Activated T-helper 1 cell treated with anti-CD3 and anti-CD28 coated beads, Interleukin-2, amount 50 U/mL, for 16 hours (primary cell): ENCODE measurements at places on chromosomes 1 and 21.

- no peak for DNase-seq
Observed at GRCh38 chr1:172185211-172185610, 235.3 kb upstream of the C1orf105 start.

- no peak for DNase-seq
Observed at GRCh38 chr1:3714284-3714741, 37.9 kb upstream of the CCDC27 start.

DNA sequence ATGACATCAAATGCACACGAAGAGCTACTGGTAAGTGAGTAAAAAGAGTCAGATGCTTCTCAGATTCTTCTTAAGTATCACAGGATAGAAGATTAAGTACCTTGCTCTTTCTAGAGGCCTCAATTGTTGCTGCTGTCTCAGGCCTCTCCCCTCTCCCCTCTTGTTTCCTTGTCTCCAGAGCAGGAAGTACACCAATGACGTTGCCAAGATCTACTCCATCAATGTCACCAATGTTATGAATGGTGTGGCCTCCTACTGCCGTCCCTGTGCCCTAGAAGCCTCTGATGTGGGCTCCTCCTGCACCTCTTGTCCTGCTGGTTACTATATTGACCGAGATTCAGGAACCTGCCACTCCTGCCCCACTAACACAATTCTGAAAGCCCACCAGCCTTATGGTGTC lies 21.3 kb upstream of the SARS1 start:
- no peak for DNase-seq

GRCh38 chr1:68777851-68778250 lies 281.0 kb upstream of the DEPDC1 start:
- no peak for DNase-seq

- DNase-seq, result no peak
Observed at GRCh38 chr1:52111492-52111891, 30.4 kb upstream of the ZFYVE9 start.

DNA sequence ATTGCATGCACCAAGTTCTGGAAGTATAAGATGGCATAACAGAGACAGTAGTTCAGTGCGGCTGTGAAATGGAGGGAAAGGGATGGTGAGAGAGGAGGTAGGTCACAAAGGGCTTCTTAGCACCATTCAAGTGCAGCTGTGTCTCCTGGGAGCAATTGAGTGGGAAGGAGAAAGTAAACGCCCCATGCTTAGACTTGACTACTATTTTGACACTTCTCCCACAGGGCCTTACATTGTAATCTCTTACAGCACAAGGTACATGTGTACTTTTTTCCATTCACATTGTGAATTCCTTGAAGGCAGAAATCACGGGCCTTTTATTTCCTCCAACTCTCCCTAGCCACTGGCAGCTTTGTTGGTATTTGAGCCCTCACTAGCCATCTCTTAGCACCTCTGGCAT lies 239.6 kb upstream of the FOXD3 start:
- DNase-seq, result no peak
